Endothelial cell of umbilical vein (primary cell): ENCODE measurements at places on chromosomes 5 and 9.

- no peak for DNase-seq
Measured at GRCh38 chr9:124342402-124342775, 72.9 kb downstream of the PSMB7 start.

DNA sequence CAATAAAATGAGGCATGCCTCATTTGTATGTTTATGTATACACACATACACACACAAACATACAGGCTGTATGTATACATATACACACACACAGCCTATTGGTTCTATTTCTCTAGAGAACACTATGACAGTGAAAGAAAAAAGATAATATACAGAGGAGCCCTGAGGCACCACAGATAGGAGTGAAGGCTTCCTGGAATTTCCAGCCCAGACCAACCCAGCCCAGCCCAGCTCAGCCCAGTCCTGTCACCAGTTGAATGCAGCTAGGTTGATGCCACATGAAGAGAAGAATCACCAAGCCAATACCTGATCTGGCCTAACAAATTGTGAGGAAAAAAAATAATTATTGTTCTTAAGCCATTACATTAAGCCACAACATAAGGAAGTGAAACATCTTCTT is 126.9 kb upstream of the PDE4D start:
- DNase-seq: no peak

GRCh38 chr9:86241216-86241615 is 18.2 kb downstream of the C9orf153 start:
- DNase-seq: no peak

- peak; percentile 76 for DNase-seq
Measured at GRCh38 chr9:109906766-109907382, 126.9 kb downstream of the PALM2AKAP2 start.

DNA sequence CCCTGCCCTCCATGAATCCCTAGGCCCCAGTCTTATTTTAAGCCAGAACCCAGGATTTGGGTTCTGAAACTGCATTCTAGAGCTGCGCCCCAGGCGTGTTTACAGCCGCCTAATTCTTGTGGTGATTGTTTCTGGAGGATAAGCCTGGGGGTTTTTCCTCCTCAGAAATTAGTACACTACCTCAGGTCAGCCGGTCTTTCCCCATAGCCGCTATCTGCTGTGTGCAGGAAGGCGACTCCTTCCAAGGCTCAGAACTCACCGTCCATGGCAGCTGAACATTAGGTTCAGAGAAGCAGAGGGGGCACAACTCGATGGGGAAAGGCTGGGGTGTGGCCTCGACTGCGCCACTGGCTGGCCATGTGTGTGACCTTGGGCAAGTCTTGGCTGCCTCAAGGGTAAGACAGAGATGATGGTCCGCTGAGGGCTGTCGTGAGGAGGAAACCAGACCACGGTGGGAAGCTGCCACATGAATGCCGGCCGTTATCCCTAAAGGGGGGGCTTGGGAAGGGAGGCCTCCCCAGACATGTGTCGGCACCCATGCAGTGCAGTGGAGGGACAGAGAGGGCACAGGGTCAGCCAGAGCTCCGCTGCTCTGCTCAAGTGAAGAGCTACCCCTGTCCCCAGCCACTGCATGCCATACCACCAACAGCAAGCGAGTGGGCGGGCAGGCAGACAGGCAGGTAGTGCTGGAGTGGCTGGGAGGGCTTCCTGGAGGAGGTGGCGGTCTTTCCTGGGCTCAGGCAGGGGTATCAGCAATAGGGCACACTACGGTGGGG is 28.9 kb downstream of the SHB start:
- DNase-seq: no peak

GRCh38 chr9:75152416-75152815 is 64.1 kb downstream of the OSTF1 start:
- DNase-seq: no peak

DNA sequence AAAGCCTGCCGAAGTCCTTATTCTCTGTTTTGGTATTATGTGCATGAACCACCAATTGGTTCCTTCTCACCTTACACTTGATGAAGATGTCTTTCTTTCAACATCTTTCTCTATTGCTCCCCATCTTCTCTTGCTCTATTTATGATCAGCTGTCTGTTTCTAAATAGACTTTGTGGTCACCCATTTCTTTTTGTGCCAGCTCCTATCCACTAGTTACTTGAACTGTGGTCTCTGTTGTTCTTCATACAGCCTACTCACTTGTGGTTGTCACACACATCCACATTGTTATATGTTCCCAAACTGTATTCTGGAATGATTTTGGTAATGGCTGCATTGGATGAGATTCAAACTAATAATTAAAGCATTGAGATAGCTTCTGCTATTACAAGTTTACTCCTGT is 11.4 kb downstream of the VCAN start:
- no peak for DNase-seq

GRCh38 chr5:111502956-111503355 is 9.4 kb downstream of the STARD4 start:
- DNase-seq: no peak

GRCh38 chr9:112921549-112921948 is 30.9 kb upstream of the SLC46A2 start:
- DNase-seq: peak; percentile 30

DNA sequence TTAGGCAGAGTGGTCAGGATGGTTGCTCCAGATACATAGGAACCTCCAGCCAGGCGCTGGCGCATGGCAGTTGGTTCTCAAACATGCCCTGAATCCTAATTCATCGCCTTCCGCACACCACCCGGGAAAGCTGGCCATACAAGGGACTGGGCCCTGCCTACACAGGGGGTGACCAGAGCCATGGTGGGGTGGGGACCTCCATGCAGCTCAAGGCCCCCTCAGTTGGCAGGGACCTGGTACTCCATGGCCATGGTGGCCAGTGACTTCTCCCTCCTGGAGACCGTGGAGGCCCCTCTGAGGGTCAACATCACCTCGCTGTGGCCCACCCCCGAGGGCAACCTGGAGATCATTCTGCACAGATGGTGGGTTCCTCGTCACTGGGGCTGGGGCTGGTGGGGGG is 26.8 kb downstream of the PAEP start:
- no peak for DNase-seq

DNA sequence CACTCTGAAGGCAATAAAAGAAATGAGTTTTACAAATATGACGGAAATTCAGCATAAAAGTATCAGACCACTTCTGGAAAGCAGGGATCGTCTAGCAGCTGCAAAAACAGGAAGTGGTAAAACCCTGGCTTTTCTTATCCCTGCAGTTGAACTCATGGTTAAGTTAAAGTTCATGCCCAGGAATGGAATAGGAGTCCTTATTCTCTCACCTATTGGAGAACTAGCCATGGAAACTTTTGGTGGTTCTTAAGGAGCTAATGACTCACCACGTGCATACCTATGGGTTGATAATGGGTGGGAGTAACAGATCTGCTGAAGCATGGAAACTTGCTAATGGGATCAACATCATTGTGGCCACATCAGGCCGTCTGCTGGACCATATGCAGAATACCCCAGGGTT is 93.5 kb upstream of the RGMB start:
- peak; percentile 2 for DNase-seq

GRCh38 chr9:21415493-21416267 is 6.8 kb downstream of the IFNA8 start:
- DNase-seq: no peak

DNA sequence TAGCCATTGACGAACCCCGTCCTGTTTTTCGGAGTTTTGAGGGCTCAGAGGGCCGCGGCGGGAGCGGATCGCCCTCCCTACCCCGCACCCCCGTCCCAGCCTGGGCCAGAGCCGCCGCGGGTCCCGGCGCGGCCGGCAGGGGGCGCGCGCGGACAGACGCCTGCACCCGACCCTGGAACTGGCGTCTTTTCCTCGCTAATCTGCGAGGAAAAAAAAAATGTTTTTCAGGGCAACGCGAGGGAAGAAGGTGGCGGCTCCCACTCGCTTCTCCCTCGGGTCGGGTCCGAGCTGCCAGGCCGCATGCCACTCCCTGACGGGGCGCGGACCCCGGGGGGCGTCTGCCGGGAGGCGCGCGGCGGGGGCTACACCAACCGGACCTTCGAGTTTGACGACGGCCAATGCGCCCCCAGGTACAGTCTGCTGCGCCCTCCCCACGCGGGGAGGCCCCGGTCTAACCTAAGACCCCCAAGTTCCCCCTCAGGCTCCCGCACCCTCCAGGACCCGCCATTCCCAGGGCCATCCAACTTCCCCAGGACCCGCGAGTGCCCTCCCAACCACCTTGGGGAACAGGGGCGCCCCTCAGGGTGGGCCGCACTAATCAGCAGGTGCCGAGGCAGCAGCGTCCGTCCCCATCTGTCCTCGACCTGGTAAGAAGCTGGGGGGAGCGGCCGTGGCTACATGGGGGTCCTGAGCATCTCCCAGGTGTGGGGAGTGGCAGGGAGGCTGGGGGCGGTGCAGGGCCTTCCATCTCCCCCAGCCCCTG is at the start of gene KCNT1:
Gene KCNT1 (plus strand): TSS at position 227 of the 763 bp plus-strand sequence. CDS start 74 bp downstream, at position 301.
- DNase-seq: peak; percentile 40

GRCh38 chr5:97601651-97602050 is 418.6 kb upstream of the RIOK2 start:
- peak; percentile 72 for DNase-seq

DNA sequence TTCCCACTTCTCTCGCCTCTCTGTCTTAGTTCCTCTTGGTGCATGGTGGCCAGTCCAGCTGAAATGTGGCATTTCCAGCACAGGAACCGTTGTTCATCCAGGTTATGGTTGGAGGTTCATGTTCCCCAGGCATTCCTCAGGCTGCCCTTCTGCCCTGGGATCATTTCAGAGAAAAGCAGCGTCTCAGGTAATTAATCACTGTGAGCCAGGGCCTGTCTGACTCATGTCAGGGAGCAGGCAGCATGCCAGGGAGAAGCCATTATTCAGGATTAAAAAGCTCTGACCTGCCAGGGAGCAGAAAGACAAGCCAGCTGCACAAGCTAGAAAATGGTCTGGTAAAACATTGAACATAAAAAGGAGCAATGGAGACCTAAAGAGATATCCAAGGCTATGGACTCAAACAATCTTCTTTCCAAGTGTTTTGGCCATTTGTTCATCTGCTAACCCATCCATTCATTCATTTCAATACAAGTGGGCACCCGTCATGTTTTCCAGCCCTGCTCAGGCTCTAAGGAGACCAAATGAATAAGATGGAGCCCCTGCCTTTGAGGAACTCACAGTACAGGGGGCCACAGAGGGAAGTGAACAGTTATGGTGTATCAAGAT is 241.4 kb downstream of the DRD1 start:
- no peak for DNase-seq

DNA sequence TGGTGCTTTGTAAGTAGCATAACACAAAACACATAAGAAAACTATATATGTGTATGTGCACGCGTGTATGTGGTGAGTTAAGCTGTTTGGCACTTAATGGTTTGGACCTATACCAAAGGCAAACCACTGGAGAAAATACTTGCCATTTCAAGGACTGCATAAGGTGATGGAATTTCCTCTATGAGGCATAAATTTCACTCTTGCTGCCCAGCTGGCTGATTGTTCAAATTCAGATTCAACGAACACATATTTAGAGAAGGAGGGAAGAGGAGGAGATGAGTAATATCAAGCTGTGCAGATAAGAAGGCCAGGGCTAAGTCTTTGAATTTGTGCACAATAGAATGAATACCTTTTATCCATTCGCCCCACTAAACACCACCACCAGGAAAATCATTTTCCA is 470.6 kb upstream of the MPDZ start:
- peak; percentile 96 for DNase-seq

- no peak for DNase-seq
Measured at GRCh38 chr5:429453-430188, 13.4 kb upstream of the EXOC3 start.

GRCh38 chr9:33082128-33082527 is 5.7 kb upstream of the SMU1 start:
- peak; percentile 15 for DNase-seq

DNA sequence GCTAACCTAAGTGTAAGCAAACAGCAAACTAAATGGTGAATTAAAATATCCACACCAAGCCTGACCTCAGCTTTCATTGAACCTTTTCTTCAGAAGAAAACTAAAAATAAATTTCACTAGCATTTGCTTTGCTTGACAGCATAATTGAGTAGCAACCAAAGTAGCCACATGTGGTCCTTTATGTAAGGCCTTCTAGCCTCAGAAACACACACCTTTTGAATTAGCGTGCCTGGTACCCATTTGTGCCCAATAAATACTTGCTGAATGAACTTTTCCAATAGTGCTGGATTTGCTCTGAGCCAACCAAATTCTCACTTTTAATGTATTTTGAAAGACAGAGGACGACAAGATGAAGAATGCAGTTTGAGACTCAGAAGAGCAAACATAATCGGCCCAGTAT is 2.1 kb upstream of the NIPBL start:
- DNase-seq: peak; percentile 24

GRCh38 chr5:142327111-142327842 is 2.5 kb upstream of the SPRY4 start:
- no peak for DNase-seq

DNA sequence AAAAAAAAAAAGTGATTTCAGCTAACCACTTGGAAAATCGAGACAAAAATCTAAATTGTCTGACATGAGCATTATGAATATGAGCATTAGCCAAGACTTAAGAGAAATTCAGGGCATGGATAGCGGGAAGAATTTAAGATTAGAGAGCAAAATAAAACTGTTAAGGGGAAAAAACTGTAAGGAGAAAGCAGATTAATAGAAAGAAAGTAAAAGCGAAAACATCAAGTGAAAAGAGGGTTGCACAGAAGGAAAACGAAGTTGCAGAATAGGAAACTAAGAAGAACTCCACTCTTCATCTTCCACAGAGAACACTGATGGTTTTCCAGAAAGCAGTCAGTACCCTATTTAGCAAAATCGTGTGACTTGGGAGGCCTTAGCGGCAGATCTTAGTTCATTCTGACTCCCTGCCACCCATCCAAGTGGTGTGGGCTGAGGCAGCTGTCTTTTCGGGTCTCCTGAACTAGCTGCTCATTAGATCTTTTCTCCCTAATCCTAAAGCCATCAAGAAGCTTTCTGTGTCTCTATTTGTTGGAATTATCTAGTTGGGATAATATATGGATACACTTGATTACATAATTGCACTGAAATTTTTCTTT is 3.7 kb downstream of the NIM1K start:
- no peak for DNase-seq

DNA sequence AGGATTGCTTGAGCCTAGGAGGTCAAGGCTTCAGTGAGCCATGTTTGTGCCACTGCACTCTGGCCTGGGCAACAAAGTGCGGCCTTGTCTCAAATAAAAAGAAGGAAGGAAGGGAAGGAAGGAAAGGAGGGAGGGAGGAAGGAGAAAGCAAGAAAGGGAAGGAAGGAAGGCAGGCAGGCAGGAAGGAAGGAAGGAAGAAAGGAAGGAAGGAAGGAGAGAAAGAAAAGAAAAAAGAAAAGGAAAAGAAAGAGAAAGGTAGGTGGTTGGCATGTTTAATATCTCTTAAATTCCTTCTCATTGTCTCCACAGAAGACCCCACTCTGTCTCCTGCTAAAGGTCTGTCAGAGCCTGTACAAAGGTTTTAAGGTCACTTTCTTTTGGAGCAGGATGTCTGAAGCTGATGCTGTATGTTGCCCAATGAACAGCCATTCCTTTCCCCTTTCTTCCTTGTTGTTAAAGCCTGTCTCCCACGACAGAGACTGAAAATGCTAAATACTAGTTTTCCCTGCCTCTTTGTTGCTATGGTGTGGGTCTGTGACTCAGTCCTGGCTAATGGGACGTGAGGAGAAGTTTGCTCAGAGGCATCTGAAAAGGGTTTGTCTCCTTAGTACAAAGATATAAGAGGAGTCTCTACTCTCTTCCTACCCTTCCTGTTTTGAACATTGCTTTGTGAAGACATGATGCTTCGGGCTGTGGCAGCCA is 213.3 kb downstream of the PCSK1 start:
- no peak for DNase-seq
